AG08395 (cell line): ENCODE measurements at places on chromosomes 16 and 17.

- no peak for DNase-seq
Observed at GRCh38 chr16:28292731-28293600, 641 bp downstream of the SBK1 start.

GRCh38 chr16:88405216-88406060 lies 22.7 kb downstream of the ZNF469 start:
- DNase-seq: peak; percentile 80

- no peak for DNase-seq
Observed at GRCh38 chr17:72569148-72569946, 448.5 kb downstream of the SOX9 start.

GRCh38 chr16:1815461-1815860 lies 11.2 kb downstream of the HAGH start:
- DNase-seq: no peak

DNA sequence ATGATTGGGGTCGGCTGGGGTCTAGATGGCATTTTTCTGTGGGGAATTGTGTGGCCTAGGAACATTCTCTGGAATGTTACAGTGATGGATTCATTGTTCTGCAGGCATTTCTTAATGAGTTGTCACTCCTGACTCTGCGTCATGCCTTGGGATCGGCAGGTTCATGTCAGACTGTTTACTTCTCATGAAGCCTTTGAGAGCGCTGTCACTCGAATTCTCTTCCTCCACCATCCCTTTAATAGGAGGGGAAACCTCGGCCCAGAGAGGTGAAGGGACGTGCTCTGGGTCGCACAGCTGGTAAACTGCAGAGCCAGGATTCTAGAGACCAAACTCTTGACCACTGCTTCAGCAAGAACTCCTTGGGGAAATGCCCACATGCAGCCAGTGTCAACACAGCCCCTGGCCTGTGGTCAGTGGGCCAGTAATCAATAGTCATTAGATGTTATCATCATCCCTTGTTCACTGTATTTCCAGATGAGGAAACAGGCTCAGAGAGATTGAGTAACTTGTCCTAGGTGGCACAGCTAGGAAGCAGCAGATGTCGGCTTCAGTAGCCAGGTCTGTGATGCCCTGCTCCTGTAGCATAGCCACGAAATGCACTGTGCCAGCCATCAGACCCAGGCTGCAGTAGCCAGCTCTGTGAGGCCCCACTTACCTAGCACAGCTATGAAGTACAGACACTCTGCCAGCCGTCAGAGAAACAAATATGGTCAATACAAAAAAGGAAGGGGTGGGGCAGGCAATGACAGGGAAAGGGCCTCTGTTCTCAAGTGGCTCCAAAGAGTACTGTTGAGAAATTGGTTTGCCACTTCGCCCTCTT lies 259.0 kb downstream of the CPPED1 start:
- DNase-seq: no peak

- no peak for DNase-seq
Observed at GRCh38 chr17:51029568-51030463, 90.9 kb downstream of the SPAG9 start.
